ENCODE measurements at places on chromosomes 4 and X. TPM values are rescaled to one million over a fixed set of nuclear protein-coding genes. Genes with fewer than 3 reads are reported as not detected.
A peak's percentile ranks its signal among the peaks of the same experiment; 100 is the strongest.

Gene FGF13
- not detected for total RNA-seq

Gene REELD1
- not detected for total RNA-seq

Gene STATH
- not detected for total RNA-seq

Gene RS1
- not detected for total RNA-seq

Gene ARHGAP10
- 41.5 TPM for total RNA-seq

Gene ACSL1
- total RNA-seq: 32.4 TPM

Gene FHDC1
- 1.7 TPM for total RNA-seq

Gene TBX22
- not detected for total RNA-seq

Gene USP17L30
- total RNA-seq: not detected

Gene ZBTB49
- total RNA-seq: 6.4 TPM

GRCh38 chrX:103275947-103276567, 493 bp downstream of the TCEAL5 start:
- no peak for DNase-seq

DNA sequence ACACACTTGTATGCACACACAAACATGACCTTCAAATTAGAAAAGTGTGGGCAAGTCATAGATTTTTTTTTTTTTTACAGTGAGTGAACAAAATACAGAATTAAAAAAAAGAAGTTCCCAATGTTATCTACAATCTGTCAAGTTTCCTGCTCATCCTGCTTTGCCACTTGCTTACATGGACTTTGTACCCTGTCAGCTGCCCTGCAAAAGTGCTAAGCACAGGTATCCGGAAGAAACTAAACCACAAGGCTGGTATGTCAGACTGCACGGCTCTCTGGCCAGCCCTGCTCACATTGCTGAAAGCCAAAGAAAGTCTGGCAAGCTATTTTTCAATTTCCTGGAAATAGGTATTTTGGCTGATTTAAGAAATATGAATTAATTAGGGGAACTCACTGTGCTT, 38.9 kb upstream of the BCLAF3 start:
- DNase-seq: no peak

DNA sequence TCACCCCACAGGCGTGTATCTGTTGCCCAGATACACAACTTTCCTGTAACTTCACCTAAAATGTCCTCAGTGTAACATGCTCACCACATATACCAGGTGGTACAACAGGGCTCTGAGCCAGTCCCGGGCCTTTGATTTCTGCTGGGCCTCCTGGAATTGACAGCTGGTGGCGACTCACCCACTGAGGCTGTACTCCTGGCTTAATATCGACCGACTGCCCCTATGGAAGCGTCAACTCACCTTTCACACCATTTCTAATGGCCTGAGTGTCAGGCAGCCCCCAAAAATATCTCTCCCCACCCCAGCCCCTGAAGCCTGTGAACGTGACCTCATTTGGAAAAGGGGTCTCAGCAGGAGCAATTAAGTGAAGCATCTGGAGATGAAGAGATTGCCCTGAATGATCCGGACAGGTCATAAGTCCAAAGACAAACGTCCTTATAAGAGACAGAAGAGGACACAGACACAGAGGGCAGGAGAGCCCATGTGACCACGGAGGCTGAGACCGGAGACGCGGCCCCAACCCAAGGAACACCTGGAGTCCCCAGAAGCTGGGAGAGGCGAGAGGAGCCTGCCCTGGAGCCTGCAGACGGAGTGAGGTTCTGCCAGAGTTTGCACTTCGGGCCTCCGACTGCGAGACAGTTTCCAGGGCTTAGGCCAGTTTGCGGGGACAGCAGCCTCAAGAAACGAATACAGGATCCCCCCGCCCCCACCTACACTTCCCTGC, 12.6 kb upstream of the MXD4 start:
- DNase-seq: no peak

DNA sequence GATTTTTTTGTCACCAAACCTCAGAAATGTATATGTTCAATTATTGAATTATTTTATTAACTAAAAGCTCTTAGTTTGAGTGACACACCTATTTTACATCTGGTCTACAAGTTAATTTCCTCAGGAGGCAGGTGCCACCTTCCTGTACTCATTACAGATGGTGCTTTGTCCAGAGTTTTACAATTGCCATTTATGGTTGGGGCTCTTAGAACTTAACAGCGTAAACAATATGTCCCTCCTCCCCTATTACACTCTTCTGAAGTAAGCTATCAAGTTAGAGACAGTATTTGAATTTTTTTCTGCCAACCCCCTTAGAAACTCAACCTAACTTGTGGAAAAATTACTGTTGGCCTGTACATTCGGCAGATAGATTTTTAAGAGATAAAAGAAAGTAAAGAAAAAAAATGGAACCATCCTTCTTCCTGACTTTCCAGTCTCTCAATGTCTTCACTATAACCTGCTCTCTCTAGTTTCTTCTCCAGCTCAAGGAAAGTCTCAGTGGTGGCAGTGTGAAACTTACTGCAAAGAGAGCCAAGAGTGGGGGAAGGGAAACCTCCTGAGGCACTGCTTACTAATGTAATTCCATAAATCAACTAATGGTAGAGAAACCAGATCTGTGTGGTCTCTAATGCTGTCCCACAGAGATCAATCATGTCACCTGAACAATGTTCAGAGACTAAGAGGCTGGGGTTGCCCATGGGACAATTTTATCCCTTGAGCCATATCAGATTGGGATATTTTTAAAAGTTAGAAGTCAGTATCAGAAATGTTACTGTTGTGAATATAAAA, 7.8 kb downstream of the CXXC4 start:
- DNase-seq: no peak

- peak; percentile 6 for DNase-seq
Measured at GRCh38 chrX:124211312-124211942, 121.0 kb upstream of the TEX13D start.

DNA sequence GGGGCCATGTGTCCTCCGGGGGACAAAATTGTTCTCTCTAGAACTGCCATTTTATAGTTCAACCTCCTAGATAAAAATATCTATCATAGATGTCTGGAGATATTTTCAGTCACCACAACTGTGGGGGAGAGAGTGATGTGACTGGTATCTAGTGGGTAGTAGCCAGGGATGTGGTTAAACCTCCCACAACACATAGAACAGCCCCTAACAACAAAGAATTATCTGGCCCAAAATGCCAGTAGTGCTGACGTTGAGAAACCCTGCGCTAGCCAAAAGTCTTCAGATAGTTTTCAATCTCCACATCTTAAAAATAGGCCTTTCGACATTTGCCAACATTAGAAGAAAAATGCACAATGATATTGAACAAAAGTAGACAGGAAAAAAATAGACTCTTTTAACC, 19.0 kb upstream of the SUPT20HL2 start:
- no peak for DNase-seq

GRCh38 chr4:125938541-125938940, 623.8 kb downstream of the FAT4 start:
- DNase-seq: peak; percentile 69

DNA sequence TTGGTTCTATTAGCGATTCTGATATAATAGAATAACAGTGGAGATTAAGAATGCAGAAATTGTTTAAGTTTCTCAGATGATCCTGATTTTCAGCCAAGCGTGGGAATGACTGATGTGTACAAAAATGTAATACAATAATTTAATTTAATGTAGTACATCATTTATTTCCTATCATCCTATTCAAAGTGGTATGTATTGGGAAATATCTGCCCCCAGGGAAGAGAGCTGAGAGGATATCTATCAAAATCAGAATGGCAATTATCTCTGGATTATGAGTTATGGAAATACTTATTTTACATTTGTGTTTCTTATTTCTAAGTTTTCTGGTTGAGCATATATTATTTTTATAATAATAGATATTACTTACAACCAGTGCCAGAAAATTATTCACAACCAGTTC, 3.9 kb downstream of the FABP2 start:
- no peak for DNase-seq

DNA sequence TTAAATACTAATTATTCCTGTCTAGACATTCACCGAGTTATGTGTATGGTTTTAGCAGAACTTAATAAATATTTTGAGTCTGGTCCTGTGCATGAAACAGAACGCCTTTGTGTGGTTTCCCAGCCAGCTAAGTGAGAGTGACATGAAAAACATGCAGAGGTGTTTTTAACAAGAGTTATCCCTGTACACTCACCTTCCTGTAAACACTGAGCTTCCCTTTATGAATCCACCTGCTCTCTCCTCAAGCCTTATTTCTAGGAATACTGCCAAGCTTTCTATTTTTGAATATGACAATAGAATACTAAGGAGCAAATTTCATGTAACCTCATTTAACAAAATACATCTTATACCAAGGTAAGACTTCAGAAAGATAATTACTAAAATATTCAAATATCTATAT, 270.3 kb upstream of the CTSO start:
- DNase-seq: no peak

DNA sequence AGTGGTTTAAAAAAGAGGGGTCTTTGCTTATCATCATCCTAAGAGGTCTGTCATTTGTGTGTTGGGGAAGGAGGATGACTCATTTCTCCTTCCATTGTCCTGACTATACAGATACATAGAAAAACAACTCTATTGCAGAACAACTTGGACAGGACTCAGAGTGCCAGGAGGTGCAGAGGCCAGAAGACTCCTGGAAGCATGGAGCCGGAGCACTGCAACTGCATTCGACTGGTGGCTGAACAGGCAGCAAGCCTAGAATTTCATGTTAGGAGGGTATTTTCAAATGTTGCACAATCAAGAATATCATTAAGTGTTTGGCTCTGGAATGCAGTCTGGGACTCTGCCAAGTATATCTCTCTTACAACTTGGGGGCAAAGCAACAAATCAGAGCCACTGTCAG, 35.0 kb upstream of the MAML3 start:
- DNase-seq: peak; percentile 55

DNA sequence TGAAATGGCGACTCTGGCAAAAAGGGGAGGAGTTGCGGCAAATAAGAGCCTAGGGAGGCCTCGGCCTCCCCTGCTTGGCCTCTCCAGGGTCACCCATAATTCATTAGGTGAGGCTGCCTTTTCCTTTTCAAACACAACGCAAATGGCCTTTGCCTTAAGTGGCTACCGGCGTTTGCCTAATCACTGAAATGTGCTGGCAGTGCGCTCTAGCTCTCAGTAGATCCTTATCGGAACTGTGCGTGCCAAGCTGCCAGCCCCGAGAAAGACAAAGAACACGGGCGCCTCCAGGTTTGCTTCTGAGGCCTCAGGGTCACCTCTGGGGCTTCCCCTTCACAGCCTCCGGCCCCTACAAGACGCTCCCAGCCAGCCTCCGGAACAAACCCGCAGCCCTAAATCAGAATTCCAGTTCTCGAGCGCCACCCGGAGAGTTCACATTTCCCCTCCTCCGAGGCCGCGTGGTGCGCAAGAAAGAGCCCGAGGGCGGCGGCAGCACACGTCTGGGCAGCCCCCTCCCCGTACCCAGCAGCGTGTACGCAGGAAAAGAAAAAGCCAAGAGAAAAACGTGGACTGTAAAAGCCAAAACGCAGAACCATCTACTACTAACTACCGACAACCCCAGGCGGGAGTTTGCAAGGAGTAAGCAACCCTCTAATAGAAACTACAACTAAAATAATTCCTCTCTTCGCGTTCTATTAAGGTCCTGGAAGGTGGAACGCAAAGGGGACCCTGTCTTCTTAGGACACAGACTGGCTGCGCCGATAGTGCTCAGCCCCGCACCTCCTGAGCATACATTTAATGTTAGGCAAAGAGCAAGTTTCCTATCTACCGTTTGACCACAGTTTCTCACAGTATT, 76.5 kb upstream of the BCOR start:
- DNase-seq: peak; percentile 25

GRCh38 chrX:54359408-54359807, 1.6 kb upstream of the WNK3 start:
- DNase-seq: no peak

GRCh38 chr4:167721617-167722486, 370.5 kb upstream of the ANXA10 start:
- no peak for DNase-seq

- no peak for DNase-seq
Measured at GRCh38 chrX:123173833-123174232, 10.2 kb upstream of the GRIA3 start.

DNA sequence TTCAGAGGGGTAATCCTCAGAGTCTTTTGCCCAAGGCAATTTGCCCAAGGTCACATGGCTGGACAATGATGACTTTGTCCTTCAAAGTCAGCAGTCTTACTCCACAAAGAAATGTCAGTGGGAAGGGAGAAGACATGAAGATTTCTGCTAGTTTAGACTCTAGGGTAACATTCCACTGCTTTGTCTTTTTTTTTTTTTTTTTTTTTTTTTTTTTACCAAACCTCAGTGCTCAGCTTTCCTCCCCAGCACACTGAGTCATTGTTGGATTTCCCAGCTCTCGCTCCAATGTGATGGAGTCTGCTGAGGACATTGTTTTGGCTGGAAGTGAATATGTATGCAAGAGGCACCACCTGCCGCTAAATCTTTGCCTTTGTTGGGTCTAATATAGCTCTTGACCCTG, 7.2 kb upstream of the C1QTNF7 start:
- DNase-seq: peak; percentile 68

DNA sequence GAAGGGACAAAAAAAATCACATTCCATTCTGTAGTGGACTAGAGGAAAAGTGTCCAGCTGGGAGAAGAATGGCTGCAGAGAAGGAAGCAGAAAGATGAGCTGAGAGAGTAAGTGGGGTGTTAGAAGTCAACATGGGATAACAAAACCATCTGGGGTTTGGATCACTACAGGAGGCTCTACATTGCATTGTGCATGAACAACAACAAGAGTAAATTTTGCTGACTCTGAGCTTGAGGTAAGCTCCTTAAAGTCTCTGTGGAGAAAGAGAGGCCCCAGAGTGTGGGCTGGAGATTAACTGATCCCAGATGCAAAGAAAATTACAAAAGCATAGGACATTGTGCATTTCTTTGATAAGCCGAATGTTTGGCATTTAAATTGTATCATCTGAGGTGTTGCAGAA, 128.9 kb downstream of the UGT8 start:
- no peak for DNase-seq

DNA sequence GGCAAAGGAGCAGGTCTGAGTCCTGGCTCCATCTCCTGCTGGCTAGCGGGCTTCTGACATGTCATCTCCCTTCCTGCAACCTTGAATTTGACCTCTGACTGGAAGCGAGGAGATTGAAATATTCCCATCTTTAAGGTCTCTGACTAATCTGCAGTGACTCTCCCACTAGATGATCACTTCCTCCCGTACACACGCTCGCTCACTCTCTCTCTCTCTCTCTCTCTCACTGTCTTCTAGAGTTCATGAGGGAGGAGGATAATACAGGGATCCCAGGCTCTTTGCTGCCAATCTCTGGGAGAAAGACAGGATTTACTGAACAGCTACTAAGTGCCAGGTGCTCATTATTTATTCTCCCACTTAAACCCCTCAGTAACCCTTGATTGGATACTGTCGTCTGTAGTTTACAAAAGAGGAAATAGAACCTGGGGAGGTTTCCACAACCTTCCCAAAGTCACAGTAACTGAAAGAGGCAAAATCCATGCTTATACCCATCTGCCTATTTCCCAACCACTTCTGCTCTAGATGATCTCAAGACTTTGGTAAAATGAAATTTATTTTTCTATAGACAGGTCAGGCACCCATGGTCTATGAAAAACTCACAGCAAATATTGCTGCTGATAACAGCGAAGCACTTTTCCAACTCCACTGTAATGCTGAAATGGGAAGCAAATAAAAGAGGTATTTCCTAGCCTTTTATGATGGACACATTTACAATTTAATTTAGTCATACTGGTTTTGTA, 193.5 kb upstream of the C1QTNF7 start:
- peak; percentile 83 for DNase-seq

Data from fibroblast of villous mesenchyme (primary cell).